ENCODE measurements at places on chromosomes 7 and 10. TPM values are rescaled to one million over a fixed set of nuclear protein-coding genes. Genes with fewer than 3 reads are reported as not detected.

The CNNM1 gene
- 0.31 TPM for total RNA-seq

The GPR37 gene
- not detected for total RNA-seq

The OR13A1 gene
- not detected for total RNA-seq

The ARMH3 gene
- total RNA-seq = 20.1 TPM

The ABCB1 gene
- 20.1 TPM for total RNA-seq

The UTF1 gene
- total RNA-seq = not detected

The SFR1 gene
- total RNA-seq = 16.0 TPM

The HOXA3 gene
- total RNA-seq = not detected

The ELN gene
- total RNA-seq = not detected

The VSTM4 gene
- total RNA-seq = not detected

The CTAGE8 gene
- total RNA-seq = not detected

The GPNMB gene
- total RNA-seq = 1.1 TPM

The NCOA4 gene
- total RNA-seq = 112 TPM

Measured in activated T-cell treated with anti-CD3 and anti-CD28 coated beads, Interleukin-2, amount 50 U/mL, for 72 hours (primary cell).